Dermis microvascular lymphatic vessel endothelial cell (primary cell): ENCODE measurements at places on chromosomes 3 and 15.

DNA sequence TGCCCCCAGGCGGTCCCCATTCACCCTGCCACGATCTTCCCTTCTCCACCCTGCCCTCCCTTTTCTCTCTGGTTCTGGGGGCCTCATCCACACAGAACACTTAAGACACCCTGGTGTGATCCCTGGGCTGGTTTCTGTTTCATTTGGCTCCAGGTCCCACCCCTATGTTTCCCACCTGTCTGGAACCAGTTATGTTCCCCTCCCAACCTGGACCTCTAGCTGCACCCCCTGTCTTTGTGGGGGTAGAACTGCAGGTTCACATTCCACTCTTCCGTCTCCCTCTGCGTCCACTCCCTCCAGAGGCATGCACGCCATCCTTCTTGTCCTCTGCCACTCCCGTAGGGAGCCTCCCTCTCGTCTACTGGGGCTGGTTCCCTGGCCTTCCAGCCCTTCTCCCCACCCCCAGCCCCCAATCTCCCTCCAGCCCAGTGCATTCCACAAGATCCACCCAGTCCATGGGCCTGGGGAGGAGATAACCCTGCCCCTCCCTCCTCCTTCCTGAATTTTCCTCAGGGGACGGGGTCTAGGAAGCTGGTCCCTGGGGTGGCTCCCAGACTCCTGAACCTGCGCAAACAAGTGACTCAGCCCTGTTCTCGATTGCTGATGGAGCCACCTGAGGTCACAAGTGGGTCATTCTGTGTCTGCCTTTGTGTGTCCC lies 73.8 kb downstream of the ABTB1 start:
- DNase-seq: no peak

DNA sequence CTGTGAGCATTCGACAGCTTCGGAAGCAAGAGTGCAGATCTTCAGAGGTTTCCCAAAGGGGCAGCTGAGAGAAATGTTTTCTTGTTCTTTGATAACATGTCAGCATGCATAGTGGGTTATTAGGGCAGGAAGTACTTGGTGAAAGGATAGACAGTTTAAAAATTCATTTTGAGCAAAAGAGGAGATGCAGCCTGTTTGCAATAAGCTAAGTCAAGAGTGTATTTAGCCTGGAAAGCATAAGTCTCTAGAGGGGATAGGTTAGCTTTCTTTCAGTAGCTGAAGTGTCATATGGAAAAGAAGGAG lies 7.4 kb downstream of the SLC6A11 start:
- no peak for DNase-seq

DNA sequence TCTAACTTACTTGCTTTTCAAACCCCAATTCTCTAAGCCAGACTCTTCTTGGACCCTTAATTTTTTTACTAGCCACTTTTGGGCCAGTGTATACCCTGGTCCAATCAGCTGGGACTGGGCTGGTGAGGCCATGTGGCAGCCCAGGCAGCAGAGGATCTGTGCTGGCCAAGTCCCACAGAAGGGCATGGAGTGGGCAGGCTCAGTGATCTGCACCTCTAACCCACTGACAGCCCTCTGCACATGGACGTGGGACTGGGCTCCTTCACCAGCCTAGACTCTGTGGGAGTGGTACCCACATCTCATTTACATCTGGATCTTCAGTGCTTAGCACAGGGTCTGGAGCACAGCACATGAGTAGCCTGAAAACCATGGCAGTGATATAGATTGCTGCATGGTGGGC lies 56.1 kb upstream of the PRR23C start:
- DNase-seq: no peak

DNA sequence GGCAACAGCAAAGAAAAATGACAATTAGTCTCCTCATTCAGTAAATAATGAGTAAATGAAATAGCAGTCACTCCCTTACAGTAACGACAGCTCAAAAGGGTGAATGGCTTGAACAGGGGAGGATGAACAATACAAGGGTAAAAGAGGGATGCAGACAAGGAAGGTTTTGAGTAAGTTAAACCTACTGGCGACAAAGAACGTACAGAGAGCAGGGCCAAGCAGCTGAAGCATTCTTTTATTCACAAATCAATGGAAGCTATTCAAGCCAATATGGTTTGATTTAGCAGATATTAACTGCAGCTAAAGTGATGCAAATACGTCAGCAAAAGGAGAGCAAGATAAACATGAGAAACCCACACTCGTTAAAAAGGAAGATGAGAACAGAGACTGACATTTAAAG lies 90.7 kb upstream of the ICE2 start:
- DNase-seq: no peak

DNA sequence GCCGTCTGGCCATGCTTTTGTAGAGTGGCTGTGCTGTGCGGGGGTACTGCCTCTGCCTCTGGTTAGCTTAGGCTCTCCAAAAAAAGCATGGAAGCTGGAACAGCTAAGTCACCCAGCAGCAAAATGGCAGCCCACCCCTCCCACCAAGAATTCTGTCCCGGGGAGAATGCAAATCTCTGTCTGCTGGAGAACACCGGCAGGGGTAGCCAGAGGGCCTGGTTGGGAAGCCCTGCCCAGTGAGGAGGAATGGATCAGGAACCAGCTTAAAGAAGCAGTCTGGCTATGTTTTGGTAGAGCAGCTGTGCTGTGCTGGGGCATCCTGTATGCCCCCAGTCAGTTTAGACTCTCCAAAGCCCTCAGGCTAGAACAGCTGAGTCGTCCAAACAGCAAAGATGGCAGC lies 56.2 kb upstream of the PTPRG start:
- DNase-seq: no peak

DNA sequence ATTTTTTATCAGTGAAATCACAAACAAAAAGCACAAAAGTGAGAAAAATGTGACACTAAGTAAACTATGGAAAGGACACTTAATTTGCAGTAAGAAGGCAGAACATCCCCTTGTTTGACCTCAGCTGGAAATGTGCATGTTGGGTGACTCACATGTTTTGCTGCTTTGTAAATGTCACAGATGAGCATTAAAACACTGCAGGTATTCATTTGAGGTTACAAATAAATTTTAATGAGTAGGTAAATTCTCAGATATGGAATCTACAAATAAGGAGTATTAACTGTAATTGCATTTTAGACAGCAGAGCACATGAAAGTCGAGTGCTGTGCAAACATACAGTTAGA lies 20.3 kb downstream of the CHMP2B start:
- no peak for DNase-seq

DNA sequence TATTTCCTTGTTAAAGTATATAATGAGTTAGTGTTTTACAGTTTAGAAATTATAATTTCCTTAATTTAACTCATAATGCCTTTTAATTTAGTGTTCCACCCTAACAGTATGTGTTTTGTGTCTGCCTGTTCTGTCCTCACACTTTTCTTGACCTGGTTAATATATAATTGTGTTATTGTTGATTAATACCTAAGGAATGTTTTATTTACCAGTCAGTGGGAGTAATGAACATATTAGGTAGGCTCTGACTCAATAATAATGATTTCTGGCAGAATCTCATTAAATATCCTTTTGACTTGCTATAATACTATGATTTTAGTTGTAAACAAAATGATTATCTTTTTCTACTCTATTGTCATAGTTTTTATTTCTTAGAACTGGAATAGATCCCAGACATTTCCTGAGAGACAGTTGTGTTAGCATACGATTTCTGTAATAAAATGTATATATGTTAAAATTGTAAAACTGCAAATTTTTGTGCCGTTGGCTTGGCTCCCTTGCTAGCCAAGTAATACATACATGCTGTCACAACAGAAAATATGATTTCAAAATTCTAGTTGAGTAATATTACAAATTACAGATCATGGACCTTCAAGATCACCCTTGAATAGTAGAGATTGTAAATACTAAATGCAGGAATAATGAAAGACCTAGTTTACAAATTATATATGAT lies 51.9 kb downstream of the RASA2 start:
- DNase-seq: no peak

DNA sequence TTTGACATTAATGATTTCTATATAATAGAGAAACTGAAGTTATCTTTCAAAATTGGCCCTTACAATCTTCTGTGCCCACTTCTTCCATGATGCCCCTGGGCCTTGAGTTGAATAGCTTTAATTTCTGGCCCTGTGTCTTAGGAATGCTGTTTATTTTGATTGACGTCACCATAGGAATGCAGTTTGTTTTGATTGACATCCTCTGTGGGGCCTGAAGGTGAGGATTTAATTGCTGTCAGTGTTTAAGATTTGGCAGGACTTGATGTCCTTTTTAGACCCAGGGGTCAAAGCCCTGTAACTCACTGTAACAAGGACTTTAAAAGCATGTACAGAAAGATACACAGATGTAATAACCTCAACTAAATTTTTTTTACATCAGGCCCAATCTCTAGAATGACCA lies 83.3 kb downstream of the GLDN start:
- no peak for DNase-seq

DNA sequence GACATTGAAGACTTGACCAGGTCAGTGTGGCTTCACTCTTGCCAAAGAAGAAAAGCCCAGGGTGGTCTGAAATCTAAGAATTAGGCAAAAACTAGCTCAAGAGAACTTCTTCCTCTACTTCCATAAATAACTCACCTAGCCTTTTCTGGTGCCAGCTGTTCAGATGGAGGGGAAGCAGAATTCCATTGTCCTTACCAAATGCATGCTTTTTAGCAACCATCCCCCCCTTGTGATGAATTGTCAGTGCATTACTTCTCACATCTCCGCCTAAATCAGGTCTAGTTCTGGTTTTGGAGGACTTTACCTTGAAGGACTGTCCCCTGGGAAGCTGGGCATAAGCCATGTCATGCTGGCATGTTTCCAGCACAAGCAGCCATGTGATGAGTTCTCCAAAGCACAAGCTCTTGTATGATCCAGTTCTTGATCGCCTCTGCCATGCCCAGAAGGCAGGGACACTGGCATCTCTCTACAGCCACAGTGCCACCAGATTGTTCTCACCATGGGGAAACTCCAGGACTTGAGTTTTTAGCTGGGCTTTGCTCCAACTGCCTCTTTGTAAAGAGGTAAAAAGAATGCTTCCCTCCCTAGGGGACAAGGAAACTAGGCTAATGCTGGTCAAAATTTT lies 96.4 kb upstream of the IL12A start:
- no peak for DNase-seq

DNA sequence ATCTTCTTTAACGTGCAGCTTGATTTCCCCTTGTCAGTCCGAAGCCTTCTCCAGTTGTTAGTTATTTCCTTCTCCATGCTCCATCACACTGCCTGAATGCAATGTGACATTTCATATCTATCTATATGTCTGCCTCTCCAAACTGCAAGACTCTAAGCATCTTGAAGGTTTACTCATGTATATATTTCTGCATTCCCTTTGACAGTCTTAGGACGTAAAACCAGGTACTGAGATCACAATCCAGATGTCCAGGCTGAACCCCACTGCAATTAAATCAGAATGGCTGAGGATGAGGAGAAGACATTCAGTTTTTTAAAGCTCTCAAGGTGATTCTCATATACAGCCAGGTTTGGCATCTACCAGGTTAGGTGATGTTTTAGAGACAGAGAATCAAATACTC lies 6.1 kb upstream of the SATB1 start:
- DNase-seq: no peak

GRCh38 chr15:49225572-49226281 lies 55.7 kb downstream of the GALK2 start:
- no peak for DNase-seq
